Substantia nigra (tissue), 51 donors: ENCODE measurements at places on chromosomes 12 and 14.

DNA sequence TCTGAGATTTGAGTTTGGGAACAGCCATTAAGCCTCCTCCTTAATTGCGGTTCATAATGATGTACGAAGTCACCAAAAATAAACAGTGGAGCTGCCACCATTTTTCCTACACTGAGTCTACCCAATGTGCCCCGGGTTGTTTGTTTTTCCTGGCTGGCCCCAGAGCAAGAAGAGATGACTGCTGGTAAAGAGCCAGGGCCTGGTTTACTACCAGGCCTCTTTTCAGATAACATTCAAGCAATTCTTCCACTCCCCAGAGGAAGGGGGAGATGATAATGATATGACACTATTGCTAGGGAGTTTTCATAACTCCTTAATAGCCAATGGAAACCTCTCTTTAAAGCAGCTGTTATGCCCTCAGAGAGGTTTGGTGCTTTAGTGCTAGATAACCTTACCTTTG lies 42.3 kb downstream of the BRAP start:
- no peak for DNase-seq

GRCh38 chr12:110355073-110355472 lies 48.4 kb downstream of the ANAPC7 start:
- DNase-seq: no peak

DNA sequence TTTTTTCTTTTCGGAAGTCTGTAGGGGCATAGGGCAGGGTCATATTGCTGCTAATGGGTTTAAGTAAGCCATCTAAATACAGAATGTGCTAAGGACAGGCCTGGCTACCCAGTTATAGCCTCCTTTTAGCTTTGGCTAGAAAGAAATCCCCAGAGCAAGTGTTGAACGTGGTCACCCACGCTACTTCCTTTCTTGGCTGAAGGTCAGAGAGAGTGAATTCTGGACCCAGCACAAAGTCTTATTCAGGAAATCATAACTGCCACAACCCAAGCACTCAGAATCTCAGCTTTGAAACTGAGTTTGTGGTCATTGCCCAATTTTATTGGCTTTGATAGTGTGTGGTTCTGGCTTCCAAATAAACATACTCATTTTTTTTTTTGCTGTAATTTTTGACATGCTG lies 542.1 kb upstream of the ATP2B1 start:
- no peak for DNase-seq

DNA sequence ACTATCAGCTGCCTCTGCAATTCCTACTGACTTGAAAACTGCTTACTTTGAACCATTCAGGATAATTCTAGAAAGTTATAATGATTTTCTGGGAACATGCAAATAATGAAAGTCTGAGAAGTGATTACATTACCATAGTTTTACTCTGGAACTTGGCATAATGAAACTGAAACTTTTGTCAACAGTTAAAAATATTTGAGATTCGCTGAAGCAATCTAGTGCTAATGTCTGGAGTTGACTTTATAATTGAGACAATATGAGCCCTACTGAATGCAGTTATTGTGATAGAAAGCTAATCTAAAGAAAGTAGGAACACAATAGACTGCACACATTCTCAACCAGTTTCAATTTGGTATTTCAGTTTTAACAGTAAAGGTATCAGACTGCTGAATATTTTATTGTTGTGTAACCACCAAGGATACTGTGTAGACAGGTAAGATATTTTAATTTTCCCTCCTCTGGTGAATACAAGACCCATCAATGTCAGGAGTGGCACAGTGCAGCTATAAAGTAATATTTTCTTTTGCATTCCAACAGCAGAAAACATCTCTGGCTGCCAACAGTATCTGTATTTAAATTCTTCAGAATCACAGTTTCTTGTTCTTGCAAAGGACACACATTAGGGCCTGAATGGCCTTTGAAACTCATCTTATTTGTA lies 483.5 kb downstream of the ATP23 start:
- DNase-seq: no peak

DNA sequence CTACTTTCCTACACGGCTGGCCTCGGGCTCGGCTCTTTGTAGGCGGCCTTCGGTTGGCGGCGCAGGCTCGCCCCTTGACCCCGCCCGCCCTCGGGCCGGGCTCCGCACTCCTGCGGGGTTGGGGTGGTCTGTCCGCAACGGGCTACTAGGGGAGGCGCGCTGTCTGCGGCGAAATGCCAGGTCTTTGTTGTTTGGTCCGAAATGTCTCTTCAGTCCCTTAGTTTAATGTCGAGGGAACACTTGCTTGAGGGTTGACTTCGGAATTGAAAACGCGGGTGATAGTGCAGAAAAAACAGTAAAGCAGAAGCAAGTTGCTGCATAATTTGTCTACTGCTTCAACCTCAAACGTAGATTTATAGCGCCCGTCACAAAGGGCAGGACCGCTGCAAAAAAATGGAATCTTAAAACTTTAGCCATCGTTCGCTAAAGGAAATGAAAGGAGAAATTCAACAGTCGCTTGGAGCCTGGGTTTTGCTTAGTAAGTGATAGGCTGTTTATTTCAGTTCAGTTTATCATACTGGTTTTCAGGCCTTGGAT lies 390 bp downstream of the JKAMP start:
- DNase-seq: no peak

GRCh38 chr12:91219511-91219910 lies 36.9 kb upstream of the DCN start:
- no peak for DNase-seq

- DNase-seq: no peak
Observed at GRCh38 chr14:76806446-76806845, 6.2 kb downstream of the ANGEL1 start.

DNA sequence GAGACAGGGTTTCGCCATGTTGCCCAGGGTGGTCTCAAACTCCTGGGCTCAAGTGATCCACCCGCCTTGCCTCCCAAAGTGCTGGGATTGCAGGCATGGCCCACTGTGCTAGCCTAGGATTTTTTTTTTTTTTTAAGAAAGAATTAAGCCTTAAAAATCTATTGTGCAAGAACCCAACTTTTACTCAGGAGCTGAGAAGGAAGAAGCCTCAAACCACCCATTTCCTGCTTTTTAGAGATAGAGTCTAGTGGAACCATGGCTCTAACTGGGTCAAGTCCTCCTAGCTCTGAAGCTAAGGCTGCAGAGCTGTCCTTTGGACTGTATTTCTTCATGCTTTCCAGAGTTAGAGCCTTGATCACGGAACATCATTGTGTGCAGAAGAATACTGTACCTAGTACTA lies 1.3 kb upstream of the TSFM start:
- DNase-seq: no peak

DNA sequence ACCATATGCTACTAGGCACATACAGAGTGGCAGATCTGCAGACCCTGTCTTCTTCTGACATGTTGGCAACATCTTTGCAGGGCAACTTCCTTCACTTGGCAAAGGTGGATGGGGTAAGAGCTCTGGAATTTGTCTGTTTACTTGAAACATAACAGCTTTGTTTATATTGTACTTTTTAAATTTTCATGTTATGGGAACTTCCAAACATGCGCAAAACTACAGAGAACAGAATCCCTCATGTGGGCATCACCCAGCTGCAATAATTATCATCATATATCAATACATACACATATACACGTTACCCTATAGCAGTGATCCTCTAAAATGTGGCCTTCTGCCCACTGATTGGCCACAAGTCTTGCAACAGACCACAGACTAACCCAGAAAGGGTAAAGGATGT lies 103.4 kb downstream of the STAB2 start:
- no peak for DNase-seq

DNA sequence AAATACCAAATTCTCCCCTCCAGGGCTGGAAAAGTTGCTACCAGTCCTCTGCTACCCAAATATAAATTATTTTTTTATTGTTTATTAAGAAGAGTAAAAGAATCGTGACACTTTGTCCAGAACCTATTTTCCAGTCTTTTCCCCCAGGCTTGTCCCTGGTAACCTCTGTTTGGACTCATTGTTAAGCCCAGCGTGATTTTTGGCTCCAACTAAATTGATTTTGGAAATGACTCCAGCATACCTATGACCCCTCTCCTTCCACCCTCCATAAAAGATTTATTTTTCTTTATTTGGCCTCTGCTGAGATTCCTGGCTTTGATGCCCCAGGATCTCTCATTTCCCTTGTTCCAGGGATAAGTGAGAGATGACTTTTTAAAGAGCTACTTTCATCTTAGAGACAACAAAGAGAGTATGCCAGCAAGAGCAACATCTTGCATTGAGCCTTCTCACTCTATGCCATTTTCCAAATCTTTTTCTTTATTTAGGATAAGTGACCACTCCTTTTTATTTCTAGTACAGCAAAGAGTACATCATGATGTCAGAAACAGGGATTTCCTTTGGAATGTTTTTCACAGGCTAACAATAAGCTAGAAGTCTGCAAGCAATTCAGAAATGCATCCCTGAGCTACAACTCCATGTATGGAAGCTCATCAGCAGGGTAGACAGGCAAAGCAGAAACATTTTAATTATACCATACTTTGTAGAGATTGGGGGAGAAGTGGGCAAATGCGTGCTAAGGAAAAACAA lies 75.8 kb downstream of the DAD1 start:
- DNase-seq: no peak

DNA sequence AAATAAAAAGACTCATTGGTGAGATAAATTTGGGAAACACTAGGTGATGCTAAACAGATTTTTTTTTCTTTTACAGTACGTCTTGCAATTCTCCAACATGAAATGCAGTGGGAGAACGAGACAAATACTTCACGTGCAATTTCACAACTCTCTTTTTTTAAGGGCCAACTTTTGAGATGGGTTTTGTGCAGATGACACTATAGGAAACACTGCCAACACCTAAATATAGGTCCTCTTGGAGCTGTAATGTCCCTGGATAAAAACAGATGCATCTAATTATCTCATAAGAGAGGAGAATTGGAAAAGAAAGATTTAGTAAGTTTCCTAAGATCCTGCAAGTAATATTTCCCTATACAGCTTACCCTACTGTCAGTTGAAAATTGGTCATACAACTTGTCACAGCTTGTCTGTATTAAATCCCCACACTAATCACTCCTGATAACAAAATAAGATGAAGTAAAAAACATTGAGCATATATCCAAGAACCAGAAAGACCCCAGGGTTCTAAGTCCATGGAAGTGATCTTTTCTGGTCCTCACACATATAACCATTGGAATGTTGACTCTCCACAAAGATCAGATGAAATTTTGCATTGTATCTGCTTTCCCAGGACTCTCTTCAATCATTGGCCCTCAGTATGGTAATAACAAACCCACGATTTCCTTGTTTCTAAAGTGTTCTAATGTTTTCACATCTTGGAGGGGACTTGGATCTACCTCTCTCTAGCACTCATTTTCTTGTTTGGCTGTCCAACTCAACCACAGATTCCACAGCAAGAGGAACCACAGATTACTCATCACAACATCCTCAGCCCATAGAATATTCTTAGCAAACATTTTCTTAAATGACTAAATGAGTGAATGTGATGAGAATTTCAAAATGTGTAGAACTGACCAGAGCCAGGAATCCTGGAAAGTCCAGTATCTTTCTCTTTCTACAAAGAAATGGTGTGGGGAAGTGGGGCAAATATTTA lies 769.4 kb upstream of the USP15 start:
- no peak for DNase-seq

DNA sequence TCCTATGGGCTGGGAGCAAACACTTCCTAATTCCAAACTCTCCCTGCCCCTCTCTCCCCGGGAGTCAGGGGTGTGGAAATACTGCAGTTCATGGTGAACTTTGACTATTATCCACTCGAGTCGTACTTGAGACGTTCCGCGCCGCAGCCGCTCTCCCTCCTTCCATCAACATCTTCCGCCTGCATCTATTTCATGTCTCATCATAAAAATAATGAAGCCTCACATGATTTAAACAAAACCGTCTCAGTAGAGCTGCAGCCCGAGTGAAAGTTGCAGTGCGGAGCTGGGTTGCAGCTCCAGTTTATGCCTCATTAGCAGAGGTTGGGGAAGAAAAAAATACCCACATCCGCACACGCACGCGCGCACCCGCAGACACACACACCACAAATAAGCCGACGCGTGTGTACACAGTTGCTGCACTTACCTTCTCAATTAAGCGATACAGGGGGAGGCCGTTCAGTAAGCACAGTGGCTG lies 283 bp downstream of the LMO3 start:
- no peak for DNase-seq

DNA sequence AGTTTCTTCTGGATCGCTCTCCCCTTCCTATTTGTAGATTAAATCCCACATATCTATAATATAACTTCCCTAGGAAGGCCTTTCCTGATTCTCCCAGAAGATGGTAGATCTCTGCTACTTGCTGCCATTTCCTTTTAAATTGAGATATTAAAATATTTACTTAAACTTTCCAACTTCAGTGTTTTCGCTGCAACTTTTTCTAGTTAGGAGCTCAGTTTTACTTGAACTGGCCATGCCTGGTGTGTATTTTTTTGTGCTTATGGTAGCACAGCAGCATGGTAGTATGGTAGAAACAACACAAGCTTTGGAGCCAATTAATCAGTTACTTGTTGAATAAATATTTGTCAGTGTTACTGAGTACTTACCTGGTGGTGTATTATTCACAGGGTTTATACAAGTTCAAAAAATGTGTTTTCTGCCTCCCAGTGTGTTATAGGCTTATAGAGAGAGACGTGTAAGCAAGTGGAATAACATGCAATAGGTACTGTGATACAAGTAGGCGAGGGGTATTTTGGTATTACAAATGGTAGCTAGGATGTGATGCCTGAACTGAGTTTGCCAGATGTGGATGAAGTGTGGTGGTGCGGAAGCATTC lies 2.9 kb downstream of the POLR3B start:
- no peak for DNase-seq
